ENCODE measurements at places on chromosomes 4 and X. TPM values are rescaled to one million over a fixed set of nuclear protein-coding genes. Genes with fewer than 3 reads are reported as not detected.

DNA sequence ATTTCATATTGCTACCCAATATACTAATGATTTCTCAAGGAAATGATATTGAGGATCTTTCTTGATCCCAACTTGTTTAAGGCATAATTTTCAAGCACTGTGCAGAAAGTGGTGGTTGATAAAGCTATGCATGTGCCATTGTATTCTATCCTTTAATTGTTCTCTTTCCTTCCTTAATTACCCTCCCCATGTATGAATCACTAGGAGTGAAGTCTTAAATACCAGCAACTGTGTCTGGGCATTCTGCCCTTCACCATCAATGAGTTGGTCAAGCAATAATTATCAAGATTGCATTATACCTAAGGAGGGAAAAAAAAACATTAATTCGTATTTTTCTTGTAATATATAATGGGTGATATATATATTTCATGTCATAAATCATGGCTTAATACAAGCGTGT, 111.8 kb upstream of the FRMPD4 start:
- H3K27ac ChIP-seq: no peak overlapping the region
- H3K4me1 ChIP-seq: no peaks in the 10 kb centered on the region
- no peak for DNase-seq
- no peaks in the 10 kb centered on the region for H3K36me3 ChIP-seq

GRCh38 chrX:30830326-30830943, 58.6 kb downstream of the TAB3 start:
- no peak overlapping the region for H3K27ac ChIP-seq
- no peak overlapping the region for H3K4me3 ChIP-seq
- no peaks in the 10 kb centered on the region for H3K27me3 ChIP-seq
- H3K36me3 ChIP-seq: peaks cover 6% of the 10 kb centered on the region
- DNase-seq: no peak
- H3K4me1 ChIP-seq: no peaks in the 10 kb centered on the region

GRCh38 chr4:163948920-163949455, 454.5 kb downstream of the TMA16 start:
- no peaks in the 10 kb centered on the region for H3K36me3 ChIP-seq
- no peak overlapping the region for H3K4me3 ChIP-seq
- H3K27me3 ChIP-seq: no peaks in the 10 kb centered on the region
- H3K4me1 ChIP-seq: peaks cover 16% of the 10 kb centered on the region
- H3K27ac ChIP-seq: no peak overlapping the region

DNA sequence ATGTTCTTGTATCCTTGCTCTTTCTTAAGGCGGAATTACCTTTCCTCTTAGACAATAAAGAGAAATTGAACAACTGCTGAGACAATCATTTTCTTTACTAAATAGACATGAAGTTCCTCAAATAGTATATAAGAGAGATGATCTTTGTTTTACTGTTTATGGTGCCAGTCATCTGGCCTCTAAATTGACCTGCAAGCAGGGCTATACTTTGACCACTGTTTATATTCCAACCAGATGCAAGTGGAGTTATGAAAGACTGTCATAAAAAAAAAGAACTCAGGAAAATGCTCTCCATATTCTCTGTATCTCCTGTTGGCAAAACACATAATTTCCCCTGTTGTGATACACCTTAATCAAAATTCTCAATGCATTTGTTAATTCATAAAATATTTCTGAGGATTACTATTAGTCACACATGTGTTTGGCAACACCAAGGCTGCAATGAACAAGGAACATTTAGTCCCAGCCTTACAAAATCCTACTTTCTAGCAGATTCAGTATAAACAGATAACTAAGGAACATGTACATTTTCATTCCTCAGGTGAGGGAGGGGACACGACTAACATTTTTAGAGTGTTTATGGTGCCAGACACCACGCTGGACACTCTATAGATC, 562.3 kb downstream of the KCNIP4 start:
- no peak overlapping the region for H3K4me3 ChIP-seq

GRCh38 chr4:98610926-98611676, 47.3 kb downstream of the TSPAN5 start:
- H3K4me3 ChIP-seq: no peak overlapping the region
- H3K4me1 ChIP-seq: peaks cover 5% of the 10 kb centered on the region
- no peak overlapping the region for H3K27ac ChIP-seq
- DNase-seq: no peak

DNA sequence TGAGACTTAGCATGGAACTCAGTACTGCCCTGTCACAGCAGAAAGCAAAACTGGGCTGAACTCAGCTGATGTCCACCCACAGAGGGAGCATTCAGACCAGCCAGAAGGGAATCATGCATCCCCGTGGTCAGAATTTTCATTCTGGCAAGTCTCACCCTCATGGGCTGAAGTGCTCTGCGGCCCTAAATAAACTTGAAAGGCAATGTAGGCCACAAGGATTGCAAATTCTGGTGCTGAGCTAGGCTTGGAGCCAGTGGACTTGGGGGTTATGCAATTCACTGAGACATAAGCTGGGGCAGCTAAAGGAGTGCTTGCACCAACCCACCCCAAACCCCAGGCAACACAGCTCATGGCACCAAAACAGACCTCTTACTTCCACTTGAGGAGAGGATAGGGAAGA, 494.1 kb downstream of the GABRG1 start:
- H3K27me3 ChIP-seq: no peaks in the 10 kb centered on the region
- no peak for DNase-seq
- no peaks in the 10 kb centered on the region for H3K4me1 ChIP-seq

The ARAF gene
- 47.8 TPM for total RNA-seq

The TEX13D gene
- not detected for total RNA-seq

Measured in endodermal cell (in vitro differentiated cells).